Occipital lobe (tissue), 3 donors: ENCODE measurements at places on chromosomes 4 and X. TPM values are rescaled to one million over a fixed set of nuclear protein-coding genes. Genes with fewer than 3 reads are reported as not detected.

The PF4V1 gene
- 2.5 TPM for total RNA-seq

The CFAP47 gene
- total RNA-seq = 2.2 TPM

The ETDA gene
- total RNA-seq = not detected

The GPRASP1 gene
- total RNA-seq = 32.6 TPM

The OTUD6A gene
- not detected for total RNA-seq

The CRLF2 gene
- total RNA-seq = not detected

The GPR143 gene
- total RNA-seq = 1.2 TPM

The GAK gene
- 45.2 TPM for total RNA-seq

The RRH gene
- total RNA-seq = not detected

The TEX11 gene
- not detected for total RNA-seq

The ETNPPL gene
- 0.78 TPM for total RNA-seq

The DCAF4L1 gene
- under 0.01 TPM for total RNA-seq
